ENCODE measurements at places on chromosomes 7 and 10.
A peak's percentile ranks its signal among the peaks of the same experiment; 100 is the strongest.

DNA sequence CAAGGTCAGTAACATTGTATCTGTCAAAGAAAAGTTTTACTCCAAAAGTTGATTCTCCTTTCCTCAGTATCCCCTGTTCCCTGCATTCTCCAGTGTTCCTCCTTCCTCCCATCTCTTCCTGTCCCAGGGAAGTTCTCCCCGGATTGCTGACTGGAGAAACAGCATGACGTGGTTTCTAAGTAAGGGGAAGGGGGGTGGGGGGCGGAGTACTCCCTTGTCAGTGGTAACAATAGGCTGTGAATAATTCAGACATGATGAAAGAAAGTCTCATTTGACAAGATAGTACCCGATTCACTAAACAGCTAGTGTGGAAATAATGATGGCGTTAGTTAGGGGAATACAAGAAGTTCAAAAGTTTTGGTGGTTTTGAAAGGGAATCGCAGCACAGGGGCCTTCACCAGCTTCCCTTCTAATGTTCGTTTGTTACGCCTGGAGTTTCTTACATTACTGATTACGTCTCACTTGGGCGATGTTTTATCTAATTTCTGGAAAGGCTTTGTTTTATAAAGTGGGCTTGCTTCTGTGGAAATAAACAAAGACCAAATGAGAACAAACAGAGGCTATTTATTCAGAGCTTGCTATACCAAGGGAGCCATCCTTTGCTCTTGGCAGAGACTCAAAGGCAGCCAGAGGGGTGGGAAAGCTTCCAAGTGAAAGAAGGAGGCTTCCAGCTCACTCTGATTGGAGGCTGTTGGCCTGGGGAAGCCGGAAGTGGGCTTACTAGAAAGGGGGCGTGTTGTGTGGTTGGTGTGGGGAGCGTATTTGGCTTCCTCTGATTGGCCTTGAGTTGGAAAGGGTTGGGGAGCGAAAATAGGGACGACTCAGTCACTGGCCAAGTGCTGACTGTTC lies 453.7 kb downstream of the SDK1 start:
- DNase-seq = no peak

DNA sequence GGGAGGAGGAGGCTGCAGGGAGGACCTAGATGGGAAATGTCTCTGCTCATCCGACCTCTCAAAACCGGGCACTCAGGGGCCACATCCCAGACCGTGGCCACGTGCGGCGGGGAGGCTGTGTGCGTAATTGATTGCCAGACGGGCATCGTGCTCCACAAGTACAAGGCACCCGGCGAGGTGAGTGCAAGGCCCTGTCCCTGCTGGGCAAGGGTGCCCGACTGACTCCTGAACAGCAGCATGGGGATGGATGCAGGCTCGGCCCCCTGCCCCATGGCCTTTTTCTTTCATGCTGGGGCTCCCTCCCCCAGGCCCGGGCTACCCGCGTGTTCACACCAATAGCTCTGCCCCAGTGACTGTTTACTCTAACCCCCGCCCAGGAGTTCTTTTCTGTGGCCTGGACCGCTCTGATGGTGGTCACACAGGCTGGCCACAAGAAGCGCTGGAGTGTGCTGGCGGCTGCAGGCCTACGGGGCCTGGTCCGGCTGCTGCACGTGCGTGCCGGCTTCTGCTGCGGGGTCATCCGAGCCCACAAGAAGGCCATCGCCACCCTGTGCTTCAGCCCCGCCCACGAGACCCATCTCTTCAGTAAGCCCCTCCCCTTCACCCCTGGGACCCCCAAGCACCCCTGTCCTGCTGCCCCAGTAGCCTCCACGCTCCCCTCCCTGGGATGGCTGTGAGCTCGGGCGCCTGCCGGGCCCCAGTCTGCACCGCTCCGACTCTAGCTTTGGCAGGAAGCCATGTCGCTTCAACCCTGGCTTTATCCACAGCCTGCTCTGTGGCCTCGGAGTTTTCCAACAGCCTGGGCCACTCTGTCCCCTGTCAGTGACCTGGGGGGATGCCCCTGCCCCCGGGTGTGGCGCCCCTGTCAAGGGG lies 3.9 kb downstream of the LRWD1 start:
- DNase-seq = no peak

DNA sequence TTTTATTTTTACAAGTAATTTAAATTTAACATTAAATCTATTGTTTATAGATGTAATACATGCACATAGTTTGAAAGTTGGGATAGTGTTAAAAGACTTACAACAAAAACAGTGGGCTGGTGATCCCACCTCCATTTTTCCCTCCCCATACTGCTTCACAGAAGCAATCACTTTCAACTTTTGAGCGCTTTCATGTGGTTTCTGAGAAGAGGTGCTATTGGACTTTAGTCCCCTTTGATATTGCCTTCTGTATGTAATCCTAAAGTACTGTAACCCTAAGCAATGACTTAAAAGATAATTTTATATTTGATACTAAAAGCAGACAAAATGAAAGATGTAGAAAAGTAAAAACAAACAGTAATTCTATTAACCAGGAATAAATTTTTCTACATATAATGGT lies 88.1 kb upstream of the FAM171A1 start:
- DNase-seq = no peak

DNA sequence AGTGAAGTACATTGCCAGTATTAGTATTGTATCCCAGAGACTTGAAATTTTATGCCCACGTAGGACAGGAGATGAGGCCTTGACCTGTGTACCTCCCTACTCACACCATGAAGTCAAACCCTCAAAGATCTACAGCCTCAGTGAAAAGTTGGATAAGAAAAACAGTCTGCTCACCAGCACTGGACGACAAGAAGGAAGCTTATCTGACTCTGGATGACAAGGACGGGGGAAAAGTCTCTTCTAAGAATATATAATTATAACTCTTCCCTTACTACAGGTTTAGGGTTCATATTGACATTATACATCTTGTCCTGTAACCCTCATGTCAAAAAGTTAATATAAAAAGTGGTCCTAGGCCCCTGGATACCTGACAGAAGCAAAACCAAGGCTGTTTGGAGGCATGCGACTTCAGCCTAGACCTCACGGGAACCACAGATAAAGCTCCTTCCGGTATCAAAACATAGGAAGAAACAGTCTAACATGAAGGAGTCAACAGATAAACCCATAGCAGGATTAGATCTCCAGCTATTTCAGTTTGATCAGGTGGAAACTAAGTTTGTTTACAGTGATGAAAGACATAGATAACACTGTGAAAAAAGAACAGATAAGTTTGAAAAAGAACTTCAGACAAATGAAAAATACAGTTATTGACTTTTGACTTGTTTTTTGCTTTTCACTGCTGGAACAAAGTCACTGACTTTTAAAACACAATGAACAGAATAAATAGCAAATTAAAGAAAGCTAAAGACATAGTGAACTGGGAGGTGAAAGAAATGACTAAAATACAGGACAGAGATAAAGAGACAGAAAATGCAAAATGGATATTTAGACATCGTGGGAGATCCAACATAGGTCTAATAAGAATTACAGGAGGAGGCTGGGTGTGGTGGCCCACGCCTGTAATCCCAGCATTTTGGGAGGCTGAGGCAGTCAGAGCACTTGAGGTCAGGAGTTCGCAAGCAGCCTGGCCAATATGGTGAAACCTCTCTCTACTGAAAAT lies 145.9 kb downstream of the PHTF2 start:
- DNase-seq = no peak

- DNase-seq = peak; percentile 69
Measured at GRCh38 chr7:143385891-143386781, 5.0 kb downstream of the ZYX start.

- DNase-seq = no peak
Measured at GRCh38 chr10:119801176-119801575, 71.5 kb downstream of the MCMBP start.

- DNase-seq = no peak
Measured at GRCh38 chr10:93475871-93476270, 6.3 kb downstream of the MYOF start.

- DNase-seq = peak; percentile 41
Measured at GRCh38 chr10:124324451-124324850, 94.3 kb downstream of the OAT start.

GRCh38 chr10:120599200-120599724 lies 142.2 kb downstream of the PLPP4 start:
- no peak for DNase-seq

DNA sequence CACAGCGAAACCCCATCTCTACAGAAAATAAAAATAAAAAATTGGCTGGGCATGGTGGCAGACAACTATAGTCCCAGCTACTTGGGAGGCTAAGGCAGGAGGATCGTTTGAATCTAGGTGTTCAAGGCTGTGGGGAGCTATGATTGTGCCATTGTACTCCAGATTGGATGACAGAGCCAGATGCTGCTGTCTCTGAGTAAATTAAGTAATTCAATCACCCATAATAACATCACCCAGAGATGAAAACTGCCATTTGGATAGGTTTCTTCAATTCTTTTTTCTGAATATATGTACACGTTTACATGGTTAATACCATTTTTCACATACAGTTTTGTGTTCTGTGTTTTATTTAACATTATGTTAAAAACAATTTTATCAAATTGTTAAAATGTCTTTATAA lies 79.3 kb downstream of the WIPF3 start:
- no peak for DNase-seq

GRCh38 chr7:94216944-94217461 lies 177.7 kb upstream of the COL1A2 start:
- DNase-seq = no peak

GRCh38 chr7:49397750-49398149 lies 375.7 kb upstream of the VWC2 start:
- DNase-seq = no peak

GRCh38 chr10:71078454-71079145 lies 133.8 kb upstream of the UNC5B start:
- DNase-seq = peak; percentile 44

- DNase-seq = no peak
Measured at GRCh38 chr7:154744861-154745258, 258.1 kb downstream of the PAXIP1 start.

DNA sequence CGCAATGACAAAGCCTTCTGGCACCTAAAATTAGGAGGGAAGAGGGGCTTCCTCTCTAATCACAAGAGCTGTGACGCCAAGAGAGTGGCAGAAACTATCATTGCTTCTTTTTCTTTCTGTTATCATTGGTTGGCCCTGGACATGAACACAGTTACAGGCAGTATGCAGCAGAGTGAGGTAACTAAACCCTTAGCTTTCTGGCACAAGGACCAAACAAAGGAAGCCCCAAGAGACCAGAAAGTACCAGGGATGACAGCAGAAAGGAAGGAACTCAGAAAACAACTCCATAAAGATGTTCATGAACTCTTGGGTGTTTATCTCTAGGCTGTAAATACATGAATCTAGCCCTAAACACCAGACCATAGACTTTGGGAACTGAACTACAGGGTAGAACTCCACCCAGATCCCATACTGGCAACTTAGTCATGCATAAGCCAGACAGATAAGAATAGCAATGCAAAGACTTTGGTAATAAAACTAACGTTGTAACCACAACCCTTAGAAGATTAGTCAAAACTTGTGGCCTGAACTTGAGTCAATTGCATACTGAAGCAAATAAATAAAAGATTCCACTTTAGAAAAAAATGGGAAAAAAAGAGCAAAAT lies 195.7 kb upstream of the PTN start:
- DNase-seq = no peak

DNA sequence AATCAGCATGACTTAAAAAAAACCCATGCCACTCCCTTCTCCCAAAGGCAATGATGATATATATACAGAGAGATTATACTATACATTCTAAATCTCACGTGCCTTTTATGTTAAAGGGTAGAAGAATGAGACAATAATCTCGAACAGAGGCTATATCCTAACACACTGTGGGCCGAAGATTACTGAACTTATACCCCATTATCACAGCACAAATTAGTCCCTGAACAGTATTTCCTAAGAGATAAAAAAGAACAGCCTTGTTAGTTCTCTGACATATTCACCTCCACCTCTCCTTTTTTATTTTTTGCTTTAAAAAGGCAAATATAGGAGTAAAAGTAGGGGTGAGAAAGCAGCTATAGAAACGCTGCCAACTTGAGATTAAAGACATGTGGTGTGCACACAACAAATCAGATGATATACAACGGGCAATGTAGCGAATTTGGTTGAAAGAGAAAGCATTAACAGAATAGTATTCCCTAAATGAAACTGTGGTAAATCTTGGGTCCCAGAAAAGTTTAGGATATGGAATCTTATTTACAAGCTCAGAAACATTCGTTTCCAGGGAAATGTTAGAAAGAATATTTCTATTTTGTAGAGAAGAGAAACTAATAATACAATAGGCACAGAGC lies 69.5 kb downstream of the JMJD1C start:
- no peak for DNase-seq

DNA sequence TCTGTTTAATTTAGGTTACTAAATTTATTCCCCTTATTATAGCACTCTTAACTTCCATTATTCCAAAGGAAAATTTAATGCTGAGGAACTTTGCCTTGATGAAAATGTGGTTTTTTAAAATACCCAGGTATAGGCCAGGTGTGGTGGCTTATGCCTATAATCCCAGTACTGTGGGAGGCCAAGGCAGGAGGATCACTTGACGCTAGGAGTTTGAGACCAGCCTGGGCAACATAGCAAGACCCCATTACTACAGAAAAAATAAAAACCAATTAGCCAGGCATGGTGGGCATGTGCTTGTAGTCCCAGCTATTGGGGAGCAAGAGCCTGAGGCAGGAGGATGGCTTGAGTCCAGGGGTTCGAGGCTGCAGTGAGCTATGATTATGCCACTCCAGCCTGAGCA lies 32.4 kb downstream of the TMEM243 start:
- DNase-seq = no peak

DNA sequence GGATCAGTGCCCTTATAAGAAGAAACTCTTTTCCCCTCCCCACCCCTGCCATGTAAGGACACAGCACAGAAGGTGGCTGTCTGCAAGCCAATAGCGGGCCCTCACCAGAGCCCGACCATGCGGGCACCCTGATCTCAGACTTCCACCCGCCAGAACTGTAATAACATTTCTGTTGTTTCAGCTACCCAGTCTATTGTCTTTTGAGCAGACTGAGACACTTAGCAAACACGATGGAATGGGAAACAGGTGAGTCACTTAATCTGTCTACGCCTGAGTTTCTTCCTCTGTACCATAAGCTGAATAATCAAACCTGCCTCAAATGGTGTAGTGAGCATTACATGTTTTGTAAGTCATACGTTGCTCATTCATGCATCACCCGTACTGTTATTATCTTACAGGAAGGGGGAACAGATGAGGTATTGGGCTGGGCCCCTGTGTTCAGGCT lies 58.2 kb downstream of the STRA8 start:
- DNase-seq = no peak

DNA sequence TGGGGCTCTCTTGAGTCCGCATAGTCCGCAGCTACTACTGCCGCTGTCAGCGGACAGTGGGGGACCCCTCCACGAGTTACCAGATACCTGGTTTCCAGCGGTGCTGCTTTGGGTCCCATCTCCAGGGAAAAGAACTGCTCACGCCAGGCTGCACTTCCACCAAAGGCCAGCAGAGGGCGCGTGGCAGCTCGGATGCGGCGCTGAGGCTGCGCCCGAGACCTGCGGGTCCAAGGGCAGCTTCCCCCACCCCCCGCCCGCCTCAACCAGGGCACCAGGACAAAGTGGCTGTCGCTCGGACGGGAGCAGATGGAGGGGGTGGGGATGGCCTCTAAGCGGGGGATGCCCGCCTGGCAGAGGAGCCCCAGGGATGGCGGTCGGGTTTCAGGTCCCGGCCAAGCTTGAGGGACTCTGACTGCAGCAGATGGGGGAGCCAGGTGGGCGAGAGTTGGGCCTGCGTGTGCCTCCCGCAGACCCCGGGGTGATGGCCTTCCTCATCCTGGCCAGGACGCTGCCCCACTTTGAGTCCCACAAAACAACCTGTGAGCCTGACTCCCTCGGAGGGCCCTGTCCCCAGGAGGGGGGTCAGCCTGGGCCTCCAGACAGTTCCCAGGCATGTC lies 23.8 kb upstream of the ZNF735 start:
- DNase-seq = no peak

All from left forelimb (tissue), 1 donor.